ENCODE measurements at places on chromosomes 13 and 19.
A peak's percentile ranks its signal among the peaks of the same experiment; 100 is the strongest.

GRCh38 chr19:50330365-50331078, 1.3 kb upstream of the KCNC3 start:
- DNase-seq: peak; percentile 93

- DNase-seq: peak; percentile 53
These were observed 2.9 kb downstream of the MFSD12 start for GRCh38 chr19:3554254-3555083.

- peak; percentile 85 for DNase-seq
These were observed 113.0 kb downstream of the TEX26 start for GRCh38 chr13:31045286-31046081.

DNA sequence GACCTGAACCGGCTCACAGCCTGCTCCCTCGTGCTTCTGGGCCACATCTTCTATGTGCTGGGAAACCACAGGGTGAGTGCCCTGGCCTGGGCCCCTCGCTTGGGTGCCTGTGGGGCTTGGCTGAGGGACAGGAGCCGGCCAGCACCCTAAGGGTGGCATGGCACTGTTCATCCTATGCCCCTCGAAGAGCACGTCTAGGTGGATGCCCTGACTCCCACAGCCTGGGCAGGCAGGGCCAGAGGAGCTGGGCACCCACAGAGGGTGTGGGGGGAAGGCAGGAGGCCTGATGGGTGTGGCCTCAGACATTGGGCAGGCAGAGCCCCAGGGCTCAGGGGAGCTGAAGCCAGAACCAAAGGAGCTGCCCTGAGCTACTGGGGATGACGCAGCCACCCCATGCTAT, 28.7 kb downstream of the MAU2 start:
- no peak for DNase-seq

DNA sequence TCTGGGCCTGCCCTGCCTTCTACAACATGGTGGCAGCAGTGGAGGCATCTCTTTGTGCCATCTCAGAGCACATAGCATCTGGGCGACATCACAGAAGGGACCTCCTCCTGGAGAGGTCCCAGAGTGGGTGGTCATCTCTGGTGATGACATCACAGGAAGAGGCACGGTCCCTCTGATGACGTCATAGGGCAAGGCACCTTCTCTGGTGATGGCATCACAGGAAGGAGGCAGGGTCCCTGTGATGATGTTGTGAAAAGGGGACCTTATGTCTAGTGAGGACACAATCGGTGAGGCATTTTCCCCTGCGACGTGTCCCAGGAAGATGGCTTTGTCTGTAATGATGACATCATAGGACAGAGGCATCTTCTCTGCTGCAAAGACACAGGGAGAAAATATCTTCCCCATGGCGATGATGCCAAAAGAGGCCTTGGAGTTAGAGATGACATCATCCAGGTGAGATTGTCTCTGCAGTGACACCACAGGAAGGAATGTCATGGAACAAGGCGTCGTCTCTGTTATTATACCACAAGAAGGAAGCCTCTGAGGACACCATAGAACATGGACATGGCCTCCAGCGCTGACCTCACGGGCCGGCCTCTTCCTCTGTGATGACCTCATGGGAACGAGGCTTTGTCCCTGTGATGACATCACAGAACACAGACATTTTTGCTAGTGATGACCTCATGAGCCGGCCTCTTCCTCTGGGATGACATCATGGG, 10.7 kb downstream of the SHISA7 start:
- no peak for DNase-seq

- no peak for DNase-seq
These were observed 5.7 kb downstream of the USPL1 start for GRCh38 chr13:30623392-30623791.

- DNase-seq: no peak
These were observed 1375.4 kb downstream of the SLITRK1 start for GRCh38 chr13:82506805-82507414.

DNA sequence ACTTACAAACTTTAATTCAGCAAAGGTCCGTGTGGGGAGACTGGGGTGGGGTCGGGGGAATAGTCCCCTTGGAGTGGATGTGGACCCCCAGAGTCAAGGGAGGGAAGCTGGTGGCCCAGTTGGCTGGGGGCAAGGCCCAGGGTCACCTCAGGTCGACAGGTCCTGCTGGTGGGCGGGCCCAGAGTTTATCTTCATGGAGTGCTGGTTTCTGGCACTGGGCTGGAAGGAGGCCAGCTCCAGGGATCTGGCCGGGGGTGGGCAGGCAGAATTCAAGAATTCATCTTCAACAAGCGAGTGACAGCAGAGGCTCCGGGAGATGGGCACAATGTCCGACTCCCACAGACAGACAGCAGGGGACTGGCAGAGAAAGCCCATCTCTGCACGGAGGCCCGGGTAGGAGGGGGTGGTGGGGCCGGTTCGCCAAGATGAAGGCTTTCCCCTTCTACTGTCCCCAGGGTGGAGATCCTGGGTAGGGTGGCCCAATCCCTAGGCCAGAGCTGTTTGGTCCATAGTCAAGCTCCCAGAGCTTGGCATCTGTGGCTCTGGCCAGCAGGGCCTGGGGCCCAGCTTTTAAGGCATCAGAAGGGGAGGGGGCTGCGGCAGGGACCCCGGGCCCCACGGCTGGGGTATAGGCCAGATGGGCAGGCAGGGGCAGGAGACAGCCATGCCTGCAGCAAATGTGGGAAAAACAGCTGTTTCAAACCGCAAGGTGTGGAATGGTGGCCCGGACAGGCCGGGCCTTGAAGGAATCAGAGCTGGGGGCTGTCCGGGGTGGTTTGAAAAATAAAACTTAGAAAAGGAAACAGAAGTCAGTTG, 622 bp upstream of the FDX2 start:
- no peak for DNase-seq

DNA sequence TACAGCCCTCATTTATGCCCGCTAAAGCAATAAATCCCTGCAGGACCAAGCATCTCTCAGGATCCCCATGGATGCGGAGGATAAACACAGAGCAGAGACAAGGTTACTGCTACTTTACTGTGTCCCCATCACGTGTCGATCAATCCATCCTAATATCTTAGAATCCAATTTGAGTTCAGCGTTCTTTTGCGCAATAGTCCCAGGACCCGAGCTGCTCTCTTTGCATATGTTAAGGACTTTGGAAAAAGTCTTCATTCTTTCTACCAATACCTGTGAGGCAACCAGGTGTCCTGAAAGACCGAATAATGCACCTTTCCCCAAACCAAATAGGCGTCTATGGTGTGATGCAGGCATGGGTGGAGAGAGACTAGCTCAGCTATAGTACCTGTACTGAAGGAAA, 38.0 kb upstream of the URAD start:
- no peak for DNase-seq

DNA sequence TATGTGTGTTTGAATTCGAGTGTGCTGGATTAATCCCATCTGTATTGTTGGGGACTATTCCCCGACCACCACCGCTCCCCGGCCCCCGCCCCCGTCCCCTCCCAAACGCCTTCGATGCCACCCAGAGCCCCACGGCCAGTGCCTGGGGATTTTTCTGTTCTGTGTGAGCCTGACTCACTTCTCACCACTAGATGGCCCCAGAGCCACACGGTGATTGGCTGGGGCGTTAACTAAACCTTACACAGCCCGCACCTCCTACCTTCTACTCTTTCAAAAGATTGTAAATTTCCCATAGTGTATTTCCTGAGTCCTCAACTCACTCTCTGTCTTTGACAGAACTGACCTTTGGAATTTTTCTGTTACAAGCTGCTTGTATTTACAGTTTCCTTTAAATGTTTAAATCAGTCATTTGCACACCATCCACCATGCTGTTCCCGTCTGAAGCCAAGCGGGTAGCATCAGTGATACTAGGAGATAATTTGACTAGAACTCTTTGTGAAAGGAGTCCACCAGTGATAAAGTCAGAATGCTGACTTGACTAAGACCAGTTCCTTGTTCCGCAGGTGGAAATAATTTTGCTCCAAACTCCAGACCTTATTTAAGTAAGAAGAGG, 61.4 kb downstream of the RFX2 start:
- DNase-seq: peak; percentile 80

DNA sequence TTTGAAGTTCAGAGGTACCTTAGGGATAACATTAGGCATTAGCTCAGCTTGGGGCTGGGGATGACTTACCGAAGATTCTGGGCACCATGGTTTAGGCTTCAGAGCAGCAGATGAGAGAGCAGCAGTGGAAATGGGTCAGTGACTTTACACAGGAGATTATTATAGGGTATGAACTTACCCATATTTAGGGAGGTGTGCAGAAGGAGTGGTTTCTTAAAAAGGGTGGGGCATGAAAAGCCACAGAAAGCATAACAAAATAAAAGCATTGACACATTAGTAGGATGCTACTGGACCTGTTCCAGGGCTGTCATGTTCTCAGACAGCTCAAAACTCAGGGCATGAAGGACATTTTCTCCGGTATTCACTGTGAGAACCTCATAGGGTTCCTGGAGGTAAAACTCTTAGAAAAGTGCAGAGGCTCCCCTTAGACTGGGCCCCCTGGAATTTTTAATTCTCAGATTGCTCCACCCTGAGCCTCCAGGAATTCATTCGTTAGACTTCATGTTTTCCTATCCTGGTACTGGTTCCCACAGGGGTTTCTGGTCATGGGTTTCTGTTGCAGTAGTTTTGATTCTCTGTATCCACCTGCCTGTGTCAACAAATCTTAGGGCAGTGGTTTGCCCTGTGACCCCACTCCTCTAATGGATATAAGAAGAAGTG, 20.7 kb downstream of the IGFL1 start:
- no peak for DNase-seq

DNA sequence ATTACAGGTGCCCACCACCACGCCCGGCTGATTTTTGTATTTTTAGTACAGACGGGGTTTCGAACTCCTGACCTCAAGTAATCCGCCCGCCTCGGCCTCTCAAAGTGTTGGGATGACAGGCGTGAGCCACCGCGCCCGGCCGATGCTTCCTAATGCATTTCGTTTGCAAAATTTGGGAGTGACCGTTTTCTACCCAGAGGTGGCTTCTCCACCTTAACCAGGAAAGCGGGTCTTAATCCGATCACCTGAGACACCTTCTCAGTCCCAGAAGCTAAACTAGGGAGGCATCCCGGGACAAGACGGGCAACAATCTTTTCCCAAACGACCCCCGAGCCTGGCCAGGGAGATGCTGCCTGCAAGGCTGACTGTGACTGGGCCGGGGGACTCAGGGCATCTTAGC, 14.8 kb upstream of the MATK start:
- no peak for DNase-seq

- no peak for DNase-seq
These were observed 666 bp downstream of the POMP start for GRCh38 chr13:28659621-28659970.

DNA sequence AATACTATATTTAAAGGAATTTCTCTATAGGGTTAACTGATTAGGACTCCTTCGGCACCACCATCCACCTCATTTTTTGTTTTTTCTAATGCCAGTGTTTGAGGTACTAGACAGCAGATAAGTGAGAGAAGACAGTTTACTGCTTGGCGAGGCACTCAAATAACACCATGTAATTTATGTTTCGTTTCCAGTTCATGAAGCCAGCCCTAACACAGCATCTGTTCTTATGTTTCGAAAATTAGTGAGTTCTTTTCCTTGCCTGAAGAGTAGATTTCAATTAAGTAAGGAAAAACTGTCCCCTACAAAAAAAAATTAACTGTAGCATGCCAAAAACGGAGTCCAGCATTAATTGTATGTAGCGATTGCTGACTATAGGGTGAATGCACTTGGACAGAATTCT, 409.1 kb downstream of the TBC1D4 start:
- DNase-seq: no peak

- no peak for DNase-seq
These were observed 512.3 kb downstream of the MYO16 start for GRCh38 chr13:109141706-109142105.

GRCh38 chr13:33453936-33454335, 168.4 kb upstream of the STARD13 start:
- DNase-seq: no peak

DNA sequence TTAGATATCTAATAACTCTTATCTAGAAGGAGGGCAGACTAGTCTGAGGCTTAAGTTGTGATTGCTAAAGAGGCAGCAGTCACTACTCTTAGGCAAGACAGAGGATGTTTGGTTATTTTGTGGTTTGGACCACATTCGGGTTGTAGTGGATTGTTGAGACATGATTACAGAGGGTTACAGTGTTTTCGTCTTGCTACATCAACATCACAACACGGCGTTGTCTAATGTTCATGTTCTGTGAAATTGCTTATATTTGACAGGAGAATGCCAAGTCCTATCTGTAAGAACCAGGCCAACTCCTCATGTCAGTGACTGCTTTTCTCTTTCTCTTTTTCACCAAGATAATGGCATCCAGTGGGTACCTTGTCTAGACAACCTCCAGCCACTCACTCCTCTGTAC, 16.8 kb upstream of the TM9SF2 start:
- DNase-seq: peak; percentile 39

DNA sequence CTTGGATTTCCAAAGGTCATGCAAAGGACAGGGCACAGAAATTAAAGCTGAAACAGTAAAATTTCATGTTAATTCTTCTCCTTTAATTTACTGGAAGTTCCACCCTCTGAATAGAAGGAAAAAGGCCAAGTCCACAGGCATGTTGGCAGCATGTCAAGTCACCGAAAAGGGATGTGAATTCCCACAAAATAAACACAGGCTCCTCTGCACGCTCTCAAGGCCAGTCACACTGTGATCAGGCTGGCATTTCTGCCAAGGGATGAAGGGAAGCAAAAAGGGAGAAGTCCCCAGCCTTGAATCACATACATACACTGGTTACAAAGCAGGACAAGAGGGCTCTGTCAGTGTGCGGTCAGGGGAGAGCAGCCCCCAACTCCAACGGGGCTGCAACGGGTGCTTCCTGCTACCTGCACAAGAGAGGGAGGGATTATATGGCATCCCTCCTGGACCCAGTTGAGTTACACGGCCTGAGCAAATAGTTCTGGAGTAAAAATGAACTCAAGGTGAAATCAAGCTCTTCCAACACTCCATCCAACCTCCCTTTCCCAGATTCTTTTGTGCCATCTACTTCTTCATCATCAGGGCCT, 6.9 kb downstream of the DCLK1 start:
- DNase-seq: no peak

GRCh38 chr13:60973529-60973928, 442.1 kb downstream of the PCDH20 start:
- DNase-seq: no peak

GRCh38 chr19:1620502-1620901, 15.2 kb upstream of the UQCR11 start:
- no peak for DNase-seq
